ENCODE measurements at places on chromosomes 2 and 18.

DNA sequence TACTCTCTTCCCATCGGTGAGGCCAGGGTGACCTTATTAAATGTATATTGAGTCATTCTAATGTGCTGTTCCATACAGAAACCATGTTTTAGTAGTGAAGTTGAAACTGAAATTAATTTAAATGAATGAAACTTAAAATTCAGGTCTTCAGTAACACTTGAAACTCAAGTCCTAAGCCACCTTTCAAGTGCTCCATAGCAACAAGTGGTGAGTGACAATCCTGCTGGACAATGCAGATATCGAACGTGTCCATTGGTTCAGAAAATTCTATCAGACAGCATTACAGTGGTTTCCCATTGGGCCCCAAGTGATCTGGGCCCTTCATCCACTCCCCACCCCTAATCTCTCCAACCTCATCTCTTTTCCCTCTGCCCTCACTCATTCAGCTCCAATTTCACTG lies 48.7 kb downstream of the HNMT start:
- DNase-seq, result no peak

DNA sequence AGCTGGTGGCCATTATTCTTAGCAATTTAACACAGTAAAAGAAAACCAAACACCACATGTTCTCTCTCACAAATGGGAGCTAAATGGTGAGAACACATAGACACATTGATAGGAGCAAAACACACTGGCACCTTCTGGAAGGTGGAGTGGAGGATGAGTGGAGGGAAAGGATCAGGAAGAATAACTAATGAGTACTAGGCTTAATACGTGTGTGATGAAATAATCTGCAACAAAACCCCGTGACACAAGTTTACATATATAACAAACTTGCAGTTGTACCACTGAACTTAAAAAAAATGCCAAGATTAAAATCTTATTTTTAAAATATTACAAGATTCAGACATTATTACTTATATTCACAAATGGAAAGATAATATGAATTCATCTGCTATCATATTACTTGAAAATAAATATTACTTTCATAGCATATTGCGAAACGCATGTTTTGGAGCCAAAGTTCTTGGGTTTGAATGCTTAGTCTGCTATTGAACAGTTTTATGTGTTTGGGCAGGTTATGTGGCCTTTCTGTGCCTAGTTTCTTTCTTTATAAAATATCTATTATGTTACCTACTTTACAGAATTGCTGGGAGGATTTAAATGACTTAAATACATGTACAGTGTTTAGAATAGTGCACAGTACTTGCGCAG lies 20.5 kb downstream of the ANKRD62 start:
- no peak for DNase-seq

DNA sequence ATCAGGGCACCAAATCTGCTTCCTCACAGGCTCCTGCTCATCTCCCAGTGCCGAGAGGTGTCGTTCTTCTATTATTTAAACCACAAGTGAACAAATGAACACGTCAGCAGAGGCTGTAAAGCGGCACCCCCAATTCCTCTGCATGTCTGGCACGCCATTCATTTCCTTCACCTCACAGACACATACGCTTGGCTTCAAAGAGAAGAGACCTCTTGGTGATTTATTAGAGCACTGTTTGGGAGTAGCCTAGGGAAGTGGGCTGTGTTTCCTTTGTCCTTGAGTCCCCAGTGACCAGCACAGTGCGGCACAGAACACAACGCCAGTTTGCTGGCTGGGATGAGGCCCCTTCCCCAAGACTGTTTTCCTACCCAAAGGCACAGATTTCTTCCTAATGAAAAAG lies 184.3 kb upstream of the REV1 start:
- DNase-seq, result no peak

GRCh38 chr18:61876899-61877298 lies 15.9 kb downstream of the RNF152 start:
- no peak for DNase-seq

- DNase-seq, result no peak
These were observed 122.5 kb downstream of the PLA2R1 start for GRCh38 chr2:159939946-159940345.

GRCh38 chr18:34529358-34530335 lies 180.5 kb upstream of the DTNA start:
- no peak for DNase-seq

- no peak for DNase-seq
These were observed 8.2 kb downstream of the TEKT4 start for GRCh38 chr2:94879314-94879981.

DNA sequence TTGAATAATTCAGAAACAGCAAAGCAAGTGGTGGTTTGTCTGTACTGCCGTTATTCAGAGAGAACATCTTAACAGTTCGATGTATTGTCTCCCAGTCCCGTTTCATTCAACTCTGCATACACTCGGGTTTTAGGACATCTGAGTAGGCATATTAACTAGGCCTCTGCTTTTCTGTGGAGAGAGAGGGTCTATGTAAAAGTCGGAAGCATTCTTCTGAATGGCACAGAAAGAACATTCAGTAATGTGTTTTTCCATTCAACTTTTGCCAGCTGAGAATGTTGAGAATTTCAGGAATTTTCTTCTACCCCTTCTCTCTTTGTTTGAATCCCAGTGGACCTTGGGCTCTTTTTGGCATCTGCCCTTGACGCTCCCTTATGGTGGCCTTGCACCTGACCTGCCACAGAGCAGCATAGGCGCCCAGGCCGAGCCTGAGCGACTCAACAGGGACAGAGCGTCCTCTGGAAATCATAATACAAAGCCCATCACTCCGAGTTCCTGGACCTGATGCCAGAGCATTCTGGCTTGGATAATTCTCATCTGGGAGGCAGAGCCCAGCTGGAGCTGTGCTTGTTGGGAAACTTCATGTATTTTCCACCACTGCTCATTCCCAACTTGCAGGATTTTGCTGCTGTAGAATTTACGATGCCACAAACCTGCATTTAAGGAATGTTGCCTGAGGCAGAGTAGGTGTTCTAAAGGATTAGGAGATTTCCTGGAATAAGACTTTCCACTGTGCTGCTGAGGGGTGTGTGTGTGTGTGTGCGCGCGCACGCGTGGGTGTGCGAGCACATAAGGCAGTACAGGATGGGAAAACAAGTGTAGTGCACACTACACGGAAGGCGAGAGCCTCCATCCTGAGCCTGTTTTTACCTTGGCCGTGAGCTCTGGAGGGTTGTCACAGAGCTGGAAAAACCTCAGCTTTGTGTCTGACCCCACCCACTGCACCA lies 77.2 kb upstream of the TXNDC2 start:
- DNase-seq, result no peak

DNA sequence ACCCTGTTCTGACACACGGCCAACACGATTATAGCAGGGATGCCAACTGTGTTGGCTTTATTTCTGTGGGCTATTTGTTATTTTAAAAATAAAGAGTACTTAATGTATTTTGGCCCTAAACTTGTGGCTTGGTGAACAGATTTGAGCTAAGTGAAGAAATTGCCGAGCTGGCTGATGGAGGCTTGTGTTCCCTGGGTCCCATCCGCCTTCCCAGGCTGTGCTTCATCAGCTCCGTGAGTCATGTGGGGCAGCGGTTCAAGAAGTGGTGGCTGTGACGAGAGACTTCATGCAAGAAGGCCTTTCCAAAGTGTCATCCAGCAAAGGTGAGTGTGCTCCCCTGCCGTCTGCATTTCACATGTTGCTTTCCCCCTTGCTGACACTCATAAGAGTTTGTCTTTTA lies 73.6 kb upstream of the NCK2 start:
- no peak for DNase-seq

GRCh38 chr2:238684362-238685326 lies 163.2 kb upstream of the TWIST2 start:
- no peak for DNase-seq

GRCh38 chr2:85326406-85327159 lies 1.2 kb downstream of the TGOLN2 start:
- DNase-seq, result no peak

GRCh38 chr2:173791502-173791901 lies 173.7 kb downstream of the SP3 start:
- DNase-seq, result no peak
